ENCODE measurements at places on chromosomes 3 and 15. TPM values are rescaled to one million over a fixed set of nuclear protein-coding genes. Genes with fewer than 3 reads are reported as not detected.

The PDIA5 gene
- 2.0 TPM for total RNA-seq

The PPP2R3A gene
- total RNA-seq: 36.3 TPM

DNA sequence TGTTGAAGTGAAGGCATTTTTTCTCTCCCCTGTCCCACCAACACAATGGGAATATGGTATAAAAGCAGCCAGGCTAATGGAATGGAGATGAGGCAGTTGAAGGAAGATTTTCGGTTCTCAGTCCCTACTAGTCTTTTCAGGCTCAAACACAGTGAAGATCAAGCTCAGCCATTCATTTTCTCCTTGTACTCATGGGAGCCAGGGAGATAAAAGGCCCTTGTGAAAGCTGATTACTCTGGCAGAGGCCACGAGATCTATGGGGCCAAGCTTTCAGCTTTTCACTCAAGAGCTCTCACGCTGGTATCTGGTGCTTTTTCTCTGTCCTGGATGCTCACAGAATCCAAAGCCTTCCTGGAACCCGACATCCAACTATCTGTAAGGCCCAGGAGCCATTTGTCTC lies 14.5 kb upstream of the FAN1 start:
- peak; percentile 23 for DNase-seq

GRCh38 chr3:79258479-79258878 lies 509.3 kb downstream of the ROBO1 start:
- no peak for DNase-seq

GRCh38 chr15:85389772-85390171 lies 9.4 kb downstream of the AKAP13 start:
- no peak for DNase-seq

DNA sequence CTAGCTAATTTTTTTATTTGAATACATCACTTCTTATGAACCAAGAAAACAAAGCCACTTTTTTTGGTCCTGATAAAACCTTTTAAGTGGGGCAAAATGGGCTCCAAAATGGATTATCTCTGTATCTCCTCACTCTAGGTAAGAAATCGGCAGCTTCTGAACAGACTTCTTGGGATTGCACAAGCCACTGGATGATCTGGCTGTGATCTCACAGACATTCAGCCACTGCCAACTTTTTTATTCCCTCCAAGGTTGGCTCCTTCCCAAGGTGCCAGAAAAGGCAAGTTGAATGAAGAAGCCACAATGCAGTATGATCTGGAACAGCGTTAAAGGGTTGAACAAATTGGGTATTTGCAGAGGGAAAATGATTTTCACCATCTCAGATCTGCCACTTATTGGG lies 73.2 kb downstream of the PRICKLE2 start:
- DNase-seq: no peak

DNA sequence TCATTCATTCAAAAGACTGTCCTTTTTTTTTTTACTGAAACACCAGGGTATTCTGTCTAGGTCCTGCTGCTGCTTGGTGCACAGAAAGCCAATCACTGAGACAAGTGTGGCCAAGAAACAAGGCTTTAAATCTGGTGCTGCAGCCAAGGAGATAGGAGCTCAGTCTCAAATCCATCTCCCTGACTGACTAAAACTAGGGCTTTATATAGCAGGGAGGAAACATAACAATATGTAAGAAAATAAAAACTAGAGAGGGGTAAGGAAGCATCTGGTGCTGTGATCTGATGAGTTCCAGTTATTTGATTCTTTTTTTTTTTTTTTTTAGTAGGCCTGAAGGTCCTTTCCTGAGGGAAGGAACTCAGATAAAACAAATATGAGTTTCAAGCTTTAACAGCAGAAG lies 139.8 kb downstream of the ATG7 start:
- no peak for DNase-seq

- no peak for DNase-seq
Observed at GRCh38 chr15:65089206-65089824, 12.8 kb downstream of the KBTBD13 start.

DNA sequence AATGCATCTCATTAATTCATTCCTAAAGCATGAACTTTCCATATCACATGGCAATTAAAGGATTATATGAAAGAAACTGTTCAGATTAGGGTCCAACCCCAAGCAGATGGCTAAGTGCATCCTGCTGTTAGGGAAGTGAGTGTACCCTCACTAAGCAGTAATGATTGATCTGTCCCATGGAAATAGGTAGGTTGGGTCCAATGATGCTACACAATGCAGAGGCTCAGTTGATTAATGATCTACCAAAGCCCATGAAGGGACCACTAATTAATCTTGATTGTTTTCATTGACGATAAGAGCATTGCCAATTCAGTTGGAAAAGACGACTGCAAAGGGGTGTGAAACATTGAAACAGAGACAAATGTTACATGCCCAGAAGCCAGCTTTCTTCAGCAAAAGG lies 194.5 kb upstream of the LRTM1 start:
- no peak for DNase-seq

DNA sequence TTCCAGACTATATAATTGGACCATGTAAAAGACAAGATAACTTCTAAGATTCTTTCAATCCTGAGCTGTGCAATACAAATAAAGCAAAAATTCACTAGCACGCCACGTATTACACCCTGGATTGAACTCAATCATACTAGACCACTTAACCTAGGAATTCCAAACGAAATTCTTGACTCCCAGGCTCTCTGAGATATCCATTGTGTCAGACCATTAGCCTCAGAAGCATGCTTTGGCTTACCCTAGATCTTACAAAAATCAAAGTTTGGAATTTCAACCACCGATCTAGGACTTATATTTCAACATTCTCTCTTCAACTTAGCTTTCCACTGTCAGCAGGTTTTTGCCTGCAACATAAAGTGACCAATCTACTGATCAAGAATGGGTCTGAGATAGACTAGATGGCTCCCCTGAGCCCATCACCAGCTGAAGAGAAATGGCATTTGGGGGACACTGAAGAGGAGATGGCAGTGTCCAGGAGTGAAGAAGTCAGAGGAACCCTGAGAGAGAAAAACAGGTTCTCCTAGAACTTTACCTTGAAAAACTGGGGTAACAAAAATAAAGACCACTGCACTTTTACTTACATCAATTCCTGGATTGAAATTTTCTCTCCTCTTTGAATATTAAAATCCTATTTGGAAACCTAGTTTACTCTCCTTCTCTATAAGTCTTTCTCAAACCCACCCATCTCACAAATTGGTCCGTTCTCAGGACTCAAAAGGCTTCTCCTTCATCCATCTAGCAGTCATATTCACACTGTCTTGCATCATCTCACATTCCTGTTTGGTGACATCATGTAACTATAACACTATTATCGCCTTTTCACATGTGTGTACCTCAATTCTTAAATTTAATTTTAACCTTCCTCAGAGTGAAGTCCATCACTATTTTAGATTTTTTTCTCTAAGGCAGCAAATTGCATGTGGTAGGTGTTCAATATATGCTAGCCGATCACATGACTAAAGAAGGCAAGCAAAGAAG lies 18.5 kb downstream of the CPNE4 start:
- DNase-seq: no peak

GRCh38 chr3:71033681-71034220 lies 549.8 kb downstream of the FOXP1 start:
- DNase-seq: no peak

DNA sequence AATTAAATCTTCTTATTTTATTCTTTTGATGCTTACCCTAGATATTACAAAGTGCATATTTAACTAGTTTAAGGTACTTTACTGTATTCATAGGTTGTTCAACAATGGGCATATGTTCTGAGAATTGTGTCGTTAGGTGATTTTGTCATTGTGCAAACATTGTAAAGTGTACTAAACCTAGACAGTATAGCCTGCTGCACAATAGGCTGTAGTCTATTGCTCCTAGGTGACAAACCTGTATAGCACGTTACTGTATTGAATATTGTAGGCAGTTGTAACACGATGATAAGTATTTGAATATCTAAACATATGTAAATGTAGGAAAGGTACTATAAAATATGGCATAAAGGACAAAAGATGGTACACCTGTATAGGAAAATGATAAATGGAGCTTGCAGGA lies 100.7 kb downstream of the CACNA2D3 start:
- no peak for DNase-seq

GRCh38 chr3:119636249-119636648 lies 24.1 kb downstream of the POPDC2 start:
- DNase-seq: no peak

DNA sequence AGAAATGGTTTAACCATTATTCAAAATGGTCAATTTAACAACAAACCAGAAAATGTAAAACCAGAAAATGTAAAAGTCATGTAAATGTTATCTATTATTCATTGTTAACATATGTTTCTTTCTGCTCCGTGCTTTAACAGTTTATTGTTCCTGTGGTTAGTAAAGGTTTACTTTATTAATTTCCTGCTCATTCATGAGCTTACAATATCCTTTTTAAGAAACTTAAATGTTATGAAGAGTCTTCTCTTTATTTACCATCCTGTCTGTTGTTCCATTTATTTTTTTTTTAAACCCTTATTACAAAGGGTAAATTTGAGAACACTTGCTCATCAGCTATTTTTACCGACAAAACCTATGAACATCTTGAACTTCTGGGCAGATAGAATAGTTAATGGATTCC lies 148.1 kb downstream of the GHSR start:
- no peak for DNase-seq

DNA sequence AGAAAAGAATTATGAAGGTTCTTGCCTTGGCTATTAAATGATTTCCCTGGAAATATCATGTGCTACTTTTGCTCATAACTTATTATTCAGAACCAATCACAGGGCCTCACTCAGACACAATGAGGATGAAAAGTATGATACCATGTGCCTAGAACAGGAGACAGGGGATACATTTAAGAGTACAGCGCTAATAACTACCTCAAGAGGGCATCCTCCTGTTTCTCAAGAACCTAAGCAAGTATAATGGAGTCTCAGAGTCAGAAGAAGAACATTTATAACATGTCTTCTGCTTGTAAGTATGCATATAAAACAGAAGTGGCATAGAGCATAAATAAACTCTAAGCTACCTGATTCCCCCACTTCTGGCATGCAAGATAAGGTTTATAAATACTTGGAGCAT lies 125.4 kb upstream of the MME start:
- DNase-seq: no peak

Measured in frontal cortex (tissue), 4 donors.